Hypothalamus (tissue), 51 donors: ENCODE measurements at places on chromosomes 12 and 14.

GRCh38 chr12:53941750-53942149 is 3.1 kb downstream of the HOXC13 start:
- no peak for DNase-seq

DNA sequence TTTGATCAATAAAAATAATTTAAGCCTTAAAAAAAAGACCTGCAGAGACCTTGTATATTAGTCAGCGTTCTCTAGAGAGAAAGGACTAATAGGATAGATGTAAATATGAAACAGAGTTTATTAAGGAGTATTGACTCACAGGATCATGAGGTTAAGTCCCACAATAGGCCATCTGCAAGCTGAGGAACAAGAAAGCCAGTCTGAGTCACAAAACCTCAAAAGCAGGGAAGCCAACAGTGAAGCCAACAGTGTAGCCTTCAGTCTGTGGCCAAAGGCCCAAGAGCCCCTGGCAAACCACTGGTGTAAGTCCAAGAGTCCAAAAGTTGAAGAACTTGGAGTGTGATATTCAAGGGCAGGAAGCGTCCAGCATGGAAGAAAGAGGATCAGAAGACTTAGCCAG is 66.3 kb downstream of the TBX5 start:
- DNase-seq = no peak

GRCh38 chr14:99322731-99323599 is 51.0 kb upstream of the BCL11B start:
- no peak for DNase-seq

GRCh38 chr14:56120091-56120691 is 2.0 kb downstream of the PELI2 start:
- DNase-seq = no peak

- DNase-seq = no peak
These were observed 59.9 kb downstream of the STXBP6 start for GRCh38 chr14:24990050-24990449.

- no peak for DNase-seq
These were observed 1.0 kb upstream of the NAP1L1 start for GRCh38 chr12:76085520-76085868.

DNA sequence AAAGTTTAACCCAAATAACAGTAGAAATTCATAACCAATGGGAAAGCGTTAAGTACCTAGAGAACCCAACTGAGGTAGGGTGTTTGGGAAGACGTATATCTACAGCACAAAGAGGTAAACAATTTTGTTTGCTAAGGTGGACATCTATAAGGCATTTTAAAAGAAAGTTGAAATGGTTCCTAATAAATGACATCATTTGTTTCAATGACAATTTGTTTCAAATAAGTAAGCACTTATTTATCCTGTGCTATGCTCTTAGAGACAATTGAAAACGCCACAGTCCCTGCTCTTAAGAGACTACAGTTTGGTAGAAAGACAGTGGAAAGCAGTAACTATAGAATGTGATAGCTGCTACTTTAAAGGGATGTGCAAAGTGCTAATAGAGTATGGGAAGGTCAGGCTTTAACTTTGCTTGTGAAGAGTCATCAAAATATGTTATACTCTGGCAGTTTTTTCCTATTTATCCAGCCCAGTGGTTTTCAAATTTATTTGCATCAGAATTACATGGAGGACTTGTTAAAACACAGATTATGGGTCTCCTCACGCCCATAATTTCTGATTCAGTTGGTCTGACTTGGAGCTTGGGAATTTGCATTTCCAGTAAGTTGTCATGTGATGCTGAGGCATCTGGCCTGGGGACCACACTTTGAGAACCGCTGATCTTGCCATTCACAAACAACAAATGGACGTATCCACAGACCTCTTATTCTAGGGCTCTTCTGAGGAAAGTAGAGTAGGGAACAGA is 19.6 kb upstream of the SMCO2 start:
- DNase-seq = no peak

DNA sequence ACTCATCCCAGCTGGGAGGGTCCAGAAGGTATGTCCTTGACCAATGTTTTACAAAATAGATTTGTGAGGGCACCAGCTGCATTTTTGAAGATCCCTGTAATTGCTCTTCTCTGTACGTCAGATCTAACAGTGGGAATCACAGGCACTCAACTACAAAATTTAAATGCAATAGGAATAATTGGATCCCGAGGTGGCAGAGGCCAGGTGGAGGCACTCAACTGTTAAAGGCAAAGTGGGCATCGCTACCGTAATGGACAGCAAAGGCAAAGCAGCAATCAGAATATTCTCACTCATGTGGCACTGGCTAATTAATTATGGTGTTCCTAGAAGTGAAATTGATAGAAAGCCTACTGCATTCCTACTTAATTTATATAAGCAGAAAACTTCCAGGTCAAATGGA is 27.9 kb upstream of the PSMC1 start:
- DNase-seq = no peak

- DNase-seq = no peak
These were observed 2.2 kb downstream of the DACT1 start for GRCh38 chr14:58639842-58640484.

- DNase-seq = no peak
These were observed 13.4 kb upstream of the DRAM1 start for GRCh38 chr12:101863981-101864380.

DNA sequence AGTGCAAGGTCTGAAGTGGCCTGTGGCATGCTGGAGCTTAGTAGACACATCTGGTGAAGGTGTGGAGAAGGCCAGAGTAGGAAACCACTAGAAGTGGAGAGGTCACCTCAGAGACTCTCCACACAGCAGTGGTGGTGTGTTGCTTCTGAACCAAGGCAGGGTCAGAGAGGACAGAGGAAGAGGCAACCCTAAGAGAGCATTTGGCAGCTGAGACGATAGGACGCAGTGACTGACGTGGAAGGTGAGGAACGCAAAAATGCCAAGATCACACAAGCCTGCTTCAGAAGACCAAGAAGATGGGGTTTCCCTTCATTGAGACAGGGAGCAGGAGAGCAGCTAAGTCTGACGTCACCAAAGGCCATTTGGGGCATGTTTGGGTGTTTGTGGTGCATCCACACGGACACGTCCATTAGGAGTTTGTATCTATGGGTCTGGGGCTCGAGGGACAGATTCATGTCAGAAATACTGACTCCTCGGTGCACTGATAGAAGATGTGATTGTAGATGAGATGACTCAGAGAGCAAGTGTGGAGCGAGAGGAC is 338.1 kb downstream of the CACNA1C start:
- DNase-seq = no peak

GRCh38 chr14:94079891-94080620 is 946 bp downstream of the DDX24 start:
- no peak for DNase-seq

- no peak for DNase-seq
These were observed 32.8 kb downstream of the SIX1 start for GRCh38 chr14:60616461-60616959.

GRCh38 chr14:51818748-51819380 is 41.5 kb upstream of the GNG2 start:
- no peak for DNase-seq

- DNase-seq = no peak
These were observed 345.0 kb downstream of the LRIG3 start for GRCh38 chr12:58575256-58575655.

- no peak for DNase-seq
These were observed 75.9 kb downstream of the IFT81 start for GRCh38 chr12:110200124-110200417.

- DNase-seq = no peak
These were observed 233.4 kb upstream of the PELI2 start for GRCh38 chr14:55884819-55885218.

DNA sequence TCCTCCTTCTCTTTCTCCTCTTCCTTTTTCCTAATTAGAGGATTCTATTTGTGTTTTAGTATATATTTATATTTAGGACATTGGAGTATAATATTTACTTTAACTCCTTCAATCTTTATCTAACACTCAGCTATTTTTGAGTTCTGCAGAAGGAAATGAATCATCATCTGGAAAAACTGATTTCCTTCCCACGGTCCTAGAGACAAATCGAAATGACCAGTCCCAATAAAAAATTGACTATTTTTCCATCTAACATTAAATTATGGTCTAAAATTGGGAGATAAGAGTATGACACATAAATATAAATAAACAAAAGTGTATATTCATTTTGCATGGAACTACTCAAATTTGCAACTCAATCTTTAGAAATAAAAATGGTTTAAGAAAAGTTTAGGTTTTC is 167.4 kb downstream of the TMTC3 start:
- DNase-seq = no peak

DNA sequence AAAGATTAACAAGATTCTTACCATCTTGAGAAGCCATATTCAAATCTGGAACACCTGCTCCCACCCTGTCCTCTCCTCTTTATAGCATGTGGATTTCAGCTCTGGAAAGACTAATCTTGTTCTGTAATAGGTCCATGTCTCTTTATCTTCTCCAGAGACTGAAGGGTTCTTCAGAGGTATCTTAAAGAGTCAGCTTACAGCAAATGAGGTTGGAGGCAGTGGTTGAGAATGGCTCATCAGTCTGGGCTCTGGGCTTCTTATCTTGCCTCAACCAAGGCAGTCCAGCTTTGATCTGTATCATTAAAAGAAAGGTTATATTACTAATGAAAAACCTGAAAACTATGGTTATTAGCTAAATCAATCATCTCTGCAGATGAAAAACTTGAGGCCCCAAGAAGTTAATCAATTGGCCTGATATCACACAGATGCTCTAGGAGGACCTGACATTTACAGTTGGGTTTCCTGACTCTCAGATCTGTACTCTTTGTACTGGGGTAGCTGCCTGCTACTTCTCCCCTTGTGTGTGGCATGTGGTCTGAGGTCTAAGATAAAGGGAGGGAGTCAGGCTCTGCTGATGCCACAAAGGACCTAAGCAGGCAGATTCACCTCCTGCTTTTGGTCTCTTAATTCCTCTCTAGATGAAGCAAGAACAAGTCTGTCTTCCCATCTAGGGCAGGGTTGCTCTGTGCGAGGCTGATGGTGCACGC is 1.7 kb upstream of the AKAP6 start:
- no peak for DNase-seq

DNA sequence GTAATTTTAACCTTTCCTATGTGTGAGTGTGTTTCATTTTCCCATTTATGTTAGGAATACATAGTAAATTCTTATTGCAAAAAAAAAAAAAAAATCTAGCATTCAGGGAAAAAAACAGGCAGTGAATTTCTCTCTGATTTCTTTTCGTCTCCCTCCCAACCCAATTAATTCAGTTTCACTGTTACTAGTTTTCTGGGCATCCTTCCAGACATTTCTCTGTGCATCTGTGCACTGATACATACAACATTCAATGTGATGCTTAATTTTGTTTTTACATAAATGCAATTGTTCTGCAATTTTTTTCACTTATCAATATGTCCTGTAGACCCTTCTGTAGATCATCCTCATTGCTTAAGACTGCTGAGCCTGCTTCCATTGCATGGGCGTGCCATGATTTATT is 694.3 kb upstream of the TBX3 start:
- DNase-seq = no peak

DNA sequence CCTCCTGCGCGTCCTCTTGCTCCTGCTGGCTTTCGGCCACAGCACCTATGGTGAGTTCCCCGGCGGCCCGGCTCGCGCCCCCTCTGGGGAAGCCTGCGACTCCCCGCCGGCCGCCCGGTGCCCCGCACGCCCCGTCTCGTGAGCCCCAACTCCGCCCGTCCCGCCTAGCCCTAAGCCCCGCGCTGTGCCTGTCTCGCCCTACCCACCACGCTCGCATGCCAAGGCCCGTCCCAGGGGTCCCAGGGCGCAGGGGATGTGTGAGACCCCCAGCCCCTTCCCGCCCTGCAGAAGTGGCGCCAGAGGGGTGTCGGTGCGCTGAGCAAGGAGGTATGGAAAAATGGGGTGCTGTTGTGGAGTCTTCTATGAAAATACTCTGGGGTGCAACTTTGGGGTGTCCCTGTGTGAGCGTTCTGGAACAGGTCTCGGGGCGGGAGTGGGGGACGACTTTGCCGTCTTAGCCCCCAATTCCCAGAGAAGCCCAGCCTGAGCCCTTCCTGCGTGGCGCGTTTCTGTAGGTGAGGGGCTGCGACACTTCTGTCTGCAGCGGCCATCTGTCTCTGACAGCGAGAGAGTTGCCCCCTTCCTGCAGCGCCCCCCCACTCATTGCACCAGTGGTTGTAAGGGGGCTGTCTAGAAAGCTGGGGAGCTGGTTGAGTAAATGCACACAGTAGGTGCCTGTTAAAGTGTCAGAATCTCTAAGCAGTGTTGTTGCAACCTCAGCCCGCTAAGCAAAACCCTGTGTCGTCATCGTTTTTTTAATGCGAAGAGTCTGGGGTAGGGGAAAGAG is 587 bp downstream of the DLK1 start:
- DNase-seq = no peak

GRCh38 chr12:131918311-131919050 is 10.6 kb upstream of the PUS1 start:
- no peak for DNase-seq

- no peak for DNase-seq
These were observed 98.6 kb downstream of the SETD3 start for GRCh38 chr14:99382071-99382470.

GRCh38 chr12:8609061-8609570 is 3.5 kb downstream of the AICDA start:
- DNase-seq = no peak

GRCh38 chr14:86442135-86442534 is 912.2 kb downstream of the FLRT2 start:
- DNase-seq = no peak

DNA sequence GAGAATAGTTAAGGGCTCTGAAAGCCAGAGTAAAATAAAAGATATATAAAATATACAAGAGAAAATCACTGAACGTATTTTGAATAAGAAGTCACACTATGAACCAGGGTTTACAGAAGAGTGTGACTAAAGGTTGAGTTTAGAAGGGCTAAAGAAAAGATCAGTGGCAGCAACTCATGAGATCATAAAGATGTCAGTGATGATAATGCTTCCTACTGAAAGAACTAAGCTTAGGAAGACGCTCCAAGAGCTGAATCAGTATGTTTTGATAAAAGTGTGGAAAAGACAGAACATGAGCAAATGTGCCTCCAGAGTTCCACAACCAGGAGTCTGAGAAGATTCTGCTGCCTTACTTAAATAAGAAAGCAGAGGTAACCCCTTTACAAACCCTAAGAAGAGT is 74.6 kb downstream of the KITLG start:
- no peak for DNase-seq

GRCh38 chr12:1332327-1332726 is 262.1 kb downstream of the FBXL14 start:
- DNase-seq = no peak

DNA sequence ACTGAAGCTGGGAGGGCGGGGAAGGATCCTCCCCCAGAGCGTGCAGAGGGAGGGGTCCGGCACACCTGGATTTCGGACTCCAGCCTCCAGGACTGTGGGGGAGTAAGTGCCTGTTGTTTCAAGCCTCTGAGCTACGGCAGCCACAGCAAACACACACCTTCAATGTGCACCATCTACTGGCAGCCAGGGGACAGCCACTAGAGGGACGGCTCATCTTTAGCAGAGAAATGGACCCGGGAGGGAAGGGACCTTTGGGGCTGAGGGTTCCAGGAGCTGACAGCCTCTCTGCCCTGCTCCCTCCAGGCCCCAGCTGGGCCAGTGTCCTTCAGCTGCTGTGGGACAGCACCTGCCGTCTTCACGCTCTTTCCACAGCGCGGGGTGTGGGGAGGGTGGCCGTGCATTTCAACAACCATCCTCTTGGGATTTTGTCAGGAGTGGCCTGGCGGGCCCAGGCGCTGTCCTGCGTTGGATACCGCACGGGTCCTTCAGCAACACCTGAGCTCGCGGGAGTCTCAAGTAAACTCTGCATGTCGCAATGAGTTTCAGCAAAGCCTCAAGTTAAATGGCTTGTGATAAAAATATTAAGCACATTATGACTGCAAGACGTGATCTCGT is 209.2 kb upstream of the C14orf180 start:
- DNase-seq = peak; percentile 15

- no peak for DNase-seq
These were observed 462.3 kb upstream of the LRFN5 start for GRCh38 chr14:41144370-41144769.

GRCh38 chr14:36525746-36526099 is 5.7 kb upstream of the NKX2-1 start:
- DNase-seq = no peak
